ENCODE measurements at places on chromosomes 12 and 14.
A peak's percentile ranks its signal among the peaks of the same experiment; 100 is the strongest.

DNA sequence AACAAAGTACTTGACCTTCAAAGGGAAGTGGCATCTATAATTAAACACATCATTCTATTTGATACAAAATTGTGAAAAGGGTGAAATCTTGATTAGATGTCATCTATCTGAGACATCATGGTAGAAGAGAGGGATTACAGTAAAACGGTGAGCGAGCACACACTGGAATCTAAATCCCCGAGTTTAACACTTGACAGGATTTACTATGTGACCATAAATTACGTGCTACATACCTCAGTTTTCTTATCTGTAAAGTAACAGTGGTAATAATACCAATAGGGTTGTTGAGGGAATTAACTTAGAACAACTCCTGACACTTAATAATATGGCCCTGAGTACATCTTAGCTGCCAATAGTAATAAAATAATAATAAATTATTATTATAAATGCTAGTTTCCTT lies 13.3 kb downstream of the USP44 start:
- no peak for DNase-seq

DNA sequence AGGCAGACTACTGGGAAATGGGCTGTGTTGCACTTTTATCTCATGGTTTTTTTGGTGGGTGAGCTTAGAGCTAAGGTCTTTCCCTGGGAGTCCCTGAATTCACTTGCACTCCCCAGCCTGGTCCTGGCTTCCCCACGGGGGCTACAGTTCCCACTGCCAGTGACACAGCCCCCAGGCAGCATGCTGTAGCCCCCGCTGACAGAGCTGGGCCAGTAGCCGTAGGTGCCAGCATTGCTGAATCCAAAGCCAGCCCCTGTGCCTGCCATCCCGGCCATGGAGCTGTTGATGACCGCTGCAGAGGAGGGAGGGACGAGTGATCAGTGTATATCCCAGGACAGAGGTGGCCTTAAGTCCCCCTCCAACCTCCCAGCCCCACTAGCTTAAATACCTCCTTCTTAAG lies 6.9 kb upstream of the KRT72 start:
- no peak for DNase-seq

GRCh38 chr12:104750061-104750460 lies 208.0 kb downstream of the SLC41A2 start:
- no peak for DNase-seq

- DNase-seq, result no peak
Observed at GRCh38 chr12:33752854-33753253, 269.4 kb upstream of the ALG10 start.

DNA sequence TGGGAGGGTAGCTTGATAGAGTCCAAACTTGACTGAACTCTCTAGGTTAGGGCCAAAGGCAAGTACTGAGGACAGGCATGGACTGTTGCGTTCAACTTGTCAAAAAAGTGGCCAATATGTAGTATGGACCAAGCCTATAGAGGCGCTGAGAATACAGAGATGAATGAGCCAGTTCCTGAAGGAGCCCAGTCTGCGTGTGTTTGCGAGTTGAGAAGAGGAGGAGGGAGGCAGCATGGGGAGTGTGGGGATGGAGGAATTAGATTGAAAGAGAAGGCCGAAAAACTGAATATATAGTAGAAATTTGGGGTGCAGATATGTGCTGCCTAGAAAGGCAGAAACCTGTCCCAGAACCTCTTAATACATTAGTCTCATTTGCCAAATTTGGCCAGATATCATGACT lies 412.4 kb downstream of the PCNX1 start:
- peak; percentile 32 for DNase-seq

DNA sequence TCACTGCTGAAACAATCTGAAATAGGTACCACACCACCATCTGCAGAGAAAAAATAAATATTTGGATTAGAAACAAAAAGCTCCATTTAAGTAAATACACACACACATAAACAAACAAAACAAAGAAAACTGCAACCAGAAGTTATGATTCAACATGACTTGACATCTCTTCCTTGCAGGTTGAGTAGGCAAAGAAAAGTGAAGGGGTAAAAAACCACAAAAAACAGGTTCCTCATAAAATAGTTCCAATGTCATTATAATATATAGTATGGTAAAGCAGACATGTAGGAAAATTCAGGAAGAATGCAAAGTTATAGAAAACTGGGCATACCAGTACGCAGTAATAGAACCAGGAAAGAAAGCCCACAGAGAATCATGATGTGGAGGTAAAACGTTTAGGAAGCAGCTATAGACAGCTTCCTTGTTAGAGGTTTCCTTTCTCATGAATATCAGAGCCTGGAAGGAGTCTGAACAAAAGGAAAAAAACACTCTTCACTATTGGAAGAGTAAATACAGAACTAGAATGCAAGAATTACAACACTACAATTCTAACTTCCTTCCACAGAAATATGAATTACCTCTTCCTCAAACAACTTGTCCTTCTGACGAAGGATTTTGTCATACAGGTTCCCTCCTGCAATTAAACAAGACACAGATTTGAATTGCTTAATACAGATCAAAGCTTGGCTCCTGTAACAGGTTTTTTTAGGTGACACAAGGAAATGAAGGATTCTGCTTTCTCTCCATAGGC lies 6.1 kb downstream of the NEK9 start:
- no peak for DNase-seq

- DNase-seq, result peak; percentile 8
Observed at GRCh38 chr14:52124791-52125684, 56.2 kb upstream of the NID2 start.

GRCh38 chr12:64580681-64581080 lies 29.6 kb upstream of the RASSF3 start:
- no peak for DNase-seq

DNA sequence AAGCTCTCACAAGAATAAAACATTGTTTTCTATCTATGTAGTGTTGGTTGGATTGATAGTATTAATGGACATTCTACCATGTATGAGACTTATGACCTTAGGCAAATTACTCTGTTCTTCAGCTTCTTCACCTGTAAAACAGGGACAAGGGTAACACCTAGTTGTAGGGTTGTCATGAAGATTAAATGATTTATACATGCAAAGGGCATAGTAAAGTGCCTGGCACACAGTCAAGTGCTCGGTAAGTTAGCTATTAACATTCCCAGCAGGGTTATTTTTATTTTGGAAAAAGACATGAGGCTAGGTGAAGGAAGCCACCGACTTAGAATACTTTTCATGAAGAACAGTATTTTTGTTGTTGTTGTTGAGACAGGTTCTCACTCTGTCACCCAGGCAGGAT lies 71.2 kb upstream of the PLXNC1 start:
- DNase-seq, result no peak

GRCh38 chr12:108918960-108919642 lies 39.2 kb downstream of the DAO start:
- DNase-seq, result no peak
